ENCODE measurements at places on chromosomes 2 and 18. TPM values are rescaled to one million over a fixed set of nuclear protein-coding genes. Genes with fewer than 3 reads are reported as not detected.

The LRRFIP1 gene
- total RNA-seq: 166 TPM

- DNase-seq: peak; percentile 20
Observed at GRCh38 chr2:56680971-56681631, 497.3 kb downstream of the CCDC85A start.

DNA sequence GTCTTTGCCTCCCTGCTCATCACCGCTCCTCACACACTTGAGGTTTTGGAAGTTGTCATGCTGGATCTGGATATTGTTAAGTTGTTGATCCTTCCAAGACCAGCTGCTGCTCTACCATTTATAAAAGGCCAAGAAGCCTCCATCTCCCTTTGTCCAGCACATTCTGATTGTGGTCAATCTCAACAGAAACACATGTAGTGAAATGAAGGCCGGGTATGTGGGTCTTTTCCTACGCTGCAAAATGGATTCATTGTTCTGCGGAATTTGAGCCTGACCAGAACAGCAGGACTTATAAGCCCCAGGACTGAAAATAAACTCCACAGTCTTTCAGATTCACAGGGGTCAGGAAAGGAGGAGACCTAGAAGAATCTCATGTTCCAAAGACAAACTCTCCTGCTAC, 238.4 kb downstream of the CMPK2 start:
- peak; percentile 7 for DNase-seq

- no peak for DNase-seq
Observed at GRCh38 chr2:129748653-129749052, 230.8 kb upstream of the RAB6C start.

DNA sequence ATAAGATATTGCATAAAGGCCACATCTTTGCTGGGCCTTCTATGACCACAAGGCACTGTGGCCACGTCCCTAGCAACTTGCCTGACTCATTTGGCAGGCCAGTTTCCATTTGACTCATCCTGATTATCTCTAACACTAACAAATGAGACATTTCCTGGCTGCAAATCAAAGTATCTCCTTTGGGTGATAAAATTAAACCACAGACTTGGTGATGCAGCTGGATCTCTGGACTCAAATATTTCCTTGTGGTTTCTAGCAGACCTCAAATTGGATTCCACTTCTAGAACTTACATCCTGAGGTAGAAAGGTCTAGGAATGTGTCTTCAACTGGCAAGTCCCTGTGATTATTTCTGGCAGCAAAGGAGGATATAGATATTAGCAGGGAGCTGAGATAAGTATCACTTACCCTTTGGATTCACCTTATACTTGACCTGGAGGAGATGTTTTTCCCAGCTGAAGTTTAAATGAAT, 167.9 kb upstream of the NXPH2 start:
- DNase-seq: peak; percentile 98

The NLRC4 gene
- total RNA-seq: not detected
